ENCODE measurements at places on chromosomes 11 and 22.

GRCh38 chr22:46390652-46391301 lies 55.3 kb downstream of the TRMU start:
- peak; percentile 53 for DNase-seq

GRCh38 chr11:108965306-108966001 lies 300.6 kb downstream of the DDX10 start:
- no peak for DNase-seq

DNA sequence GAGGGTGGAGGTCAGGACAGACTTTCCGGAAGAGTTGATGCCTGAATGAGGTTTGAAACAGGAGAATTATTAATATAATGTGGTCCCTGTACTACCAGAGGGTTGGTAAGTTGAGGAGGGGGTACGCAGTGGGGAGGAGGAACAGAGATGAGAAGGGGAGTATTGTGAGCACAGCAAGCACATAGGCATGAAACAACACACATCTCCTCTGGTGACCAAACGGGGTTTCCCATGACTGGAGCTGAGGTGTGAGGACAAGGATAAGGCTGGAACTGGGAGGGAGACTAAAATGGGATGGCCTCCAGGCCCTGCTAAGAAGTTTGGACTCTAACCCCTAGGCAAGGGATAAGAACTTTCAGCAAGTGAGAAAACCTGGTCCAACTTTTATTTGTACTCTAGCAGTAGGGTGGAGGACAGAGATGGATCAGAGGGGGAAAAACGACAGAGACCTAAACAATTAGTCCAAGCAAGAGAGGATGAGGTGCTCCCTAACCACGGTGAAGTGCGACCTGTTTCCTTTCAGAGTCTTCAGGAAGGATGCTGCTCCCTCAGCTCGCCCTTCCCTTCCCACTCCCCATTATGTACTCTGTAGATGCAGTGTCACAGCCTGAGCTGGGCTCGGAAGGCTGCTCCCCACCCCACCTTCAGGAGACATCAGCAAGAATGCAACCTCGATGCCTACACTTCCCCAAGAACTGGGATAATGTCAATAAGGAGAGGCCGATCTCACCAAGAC lies 59.2 kb downstream of the BTG4 start:
- DNase-seq: no peak

DNA sequence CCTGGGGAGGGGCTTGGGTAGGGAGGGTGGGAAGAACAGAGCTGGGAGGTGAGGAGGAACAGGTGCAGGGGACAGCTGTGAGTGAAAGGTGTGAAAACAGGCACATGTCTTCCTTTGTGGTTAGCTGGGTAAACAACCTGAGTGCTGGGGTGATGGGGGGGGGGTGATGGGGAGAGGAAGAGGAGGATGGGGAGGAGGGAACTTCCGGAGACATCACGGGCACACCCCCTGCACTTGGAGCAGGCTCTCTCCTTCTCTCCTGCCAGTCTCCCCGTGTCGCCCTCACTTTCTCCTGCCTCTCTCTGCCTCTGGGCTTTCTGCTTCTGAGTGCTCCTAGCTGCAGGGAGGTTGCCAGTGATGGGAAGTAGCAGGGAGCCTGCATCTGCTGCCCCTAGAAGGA lies 8.8 kb downstream of the CXCR5 start:
- DNase-seq: no peak

GRCh38 chr11:44351898-44352498 lies 42.1 kb upstream of the ALX4 start:
- no peak for DNase-seq

- no peak for DNase-seq
These were observed 96.2 kb upstream of the SYT13 start for GRCh38 chr11:45382133-45382878.

DNA sequence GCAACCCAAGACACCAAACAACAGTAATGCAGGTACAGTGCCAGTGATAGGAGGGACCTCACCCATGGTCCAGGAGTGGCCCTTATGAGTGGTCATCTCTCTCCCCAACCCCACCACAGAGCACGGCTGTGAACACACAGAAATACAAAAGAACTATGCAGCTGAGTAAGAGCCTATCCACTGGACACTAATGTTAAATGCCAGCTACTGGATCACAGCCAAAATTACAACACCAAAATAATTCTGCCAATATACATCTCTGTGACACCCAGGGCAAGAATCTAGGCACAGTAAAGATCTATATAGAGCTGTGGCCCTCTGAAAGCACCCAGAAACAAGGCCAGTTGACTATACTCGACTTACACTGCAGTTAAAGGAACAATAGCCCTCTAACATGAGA lies 22.8 kb upstream of the GPR83 start:
- no peak for DNase-seq

GRCh38 chr11:62166371-62166770 lies 23.6 kb upstream of the SCGB1D1 start:
- no peak for DNase-seq

DNA sequence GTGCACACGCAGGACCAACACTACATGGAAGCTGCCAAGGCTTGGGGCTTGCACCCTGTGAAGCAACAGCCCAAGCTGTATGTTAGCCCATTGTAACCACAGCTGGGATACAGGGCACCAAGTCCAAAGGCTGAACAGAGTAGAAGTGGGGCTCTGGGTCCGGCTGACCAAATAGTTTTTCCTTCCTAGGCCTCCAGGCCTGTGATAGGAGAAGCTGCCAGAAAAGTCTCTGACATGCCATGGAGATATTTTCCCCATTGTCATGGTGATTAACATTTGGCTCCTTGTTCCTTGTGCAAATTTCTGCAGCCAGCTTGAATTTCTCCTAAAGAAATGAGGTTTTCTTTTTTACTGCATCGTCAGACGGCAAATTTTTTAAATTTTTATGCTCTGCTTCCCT lies 941.2 kb downstream of the FAM181B start:
- no peak for DNase-seq

- peak; percentile 34 for DNase-seq
These were observed 17.9 kb downstream of the LINC01488 start for GRCh38 chr11:69499186-69499917.

GRCh38 chr11:125202362-125202880 lies 37.9 kb downstream of the PKNOX2 start:
- no peak for DNase-seq

DNA sequence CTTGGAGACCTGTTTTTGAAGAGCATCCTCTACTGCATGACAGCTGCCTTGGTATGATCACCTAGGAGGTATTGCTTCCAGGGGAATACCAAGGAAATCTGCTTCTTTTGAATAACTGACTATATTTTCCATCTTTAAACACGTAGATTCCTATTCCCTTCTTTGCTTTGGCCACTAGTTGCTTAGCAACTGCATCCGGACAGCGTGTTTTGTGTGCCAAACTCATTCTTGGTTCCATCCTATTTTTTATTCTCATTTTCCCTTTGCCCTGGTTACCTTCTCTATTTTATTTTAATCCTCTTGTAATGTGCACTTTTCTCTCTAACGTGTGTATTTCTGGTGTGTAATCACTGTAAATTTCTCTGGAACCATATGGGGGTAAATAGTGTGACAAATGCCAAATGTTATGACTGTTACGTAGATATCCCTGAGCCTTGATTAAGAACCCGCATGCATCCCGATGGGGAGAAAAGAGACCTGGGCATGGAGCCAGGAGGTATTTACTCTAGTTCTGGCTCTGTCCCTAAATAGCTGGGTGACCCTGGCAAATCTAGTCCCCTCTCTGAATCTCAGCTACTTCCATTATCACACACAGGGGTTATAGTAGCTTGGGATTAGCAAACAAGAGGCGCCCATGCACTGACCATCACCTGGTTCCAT lies 241.7 kb downstream of the MIAT start:
- no peak for DNase-seq

DNA sequence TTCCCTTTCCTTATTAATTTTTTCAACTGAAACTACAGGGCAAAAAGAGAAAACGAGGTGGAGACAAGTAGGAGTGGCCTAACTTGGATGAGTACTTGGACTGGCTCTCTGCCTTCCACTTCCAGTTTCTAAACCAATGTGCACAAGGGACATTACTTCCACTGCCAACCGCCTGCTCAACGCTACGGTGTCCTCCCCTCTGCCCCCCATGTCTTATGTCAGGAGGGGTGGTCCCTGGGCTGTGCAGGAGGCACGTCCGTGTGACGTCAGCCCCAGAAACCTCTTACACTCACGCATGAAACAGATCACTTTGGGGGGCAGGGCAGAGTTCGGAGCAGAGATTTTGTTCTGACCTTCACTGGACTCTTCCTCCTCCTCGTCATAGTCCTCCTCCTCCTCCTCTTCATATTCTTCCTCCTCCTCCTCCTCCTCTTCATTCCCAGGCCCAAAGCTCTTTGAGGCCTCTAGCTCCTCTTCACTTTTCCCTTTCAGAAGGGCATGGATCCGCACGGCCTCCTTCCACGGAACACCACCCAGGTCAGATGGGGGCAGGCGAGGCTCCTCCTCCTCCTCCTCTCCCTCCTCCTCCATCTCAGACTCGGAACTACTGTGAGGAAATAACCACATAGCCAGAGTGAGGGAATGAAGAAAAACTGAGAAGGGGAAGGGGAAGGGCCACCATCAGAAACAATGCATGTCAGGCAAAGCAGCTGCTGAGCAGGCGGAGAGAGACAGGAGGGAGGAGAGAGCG lies 57.4 kb upstream of the BID start:
- DNase-seq: no peak

- DNase-seq: peak; percentile 66
These were observed 152.7 kb downstream of the ADAMTS15 start for GRCh38 chr11:130601141-130601540.

DNA sequence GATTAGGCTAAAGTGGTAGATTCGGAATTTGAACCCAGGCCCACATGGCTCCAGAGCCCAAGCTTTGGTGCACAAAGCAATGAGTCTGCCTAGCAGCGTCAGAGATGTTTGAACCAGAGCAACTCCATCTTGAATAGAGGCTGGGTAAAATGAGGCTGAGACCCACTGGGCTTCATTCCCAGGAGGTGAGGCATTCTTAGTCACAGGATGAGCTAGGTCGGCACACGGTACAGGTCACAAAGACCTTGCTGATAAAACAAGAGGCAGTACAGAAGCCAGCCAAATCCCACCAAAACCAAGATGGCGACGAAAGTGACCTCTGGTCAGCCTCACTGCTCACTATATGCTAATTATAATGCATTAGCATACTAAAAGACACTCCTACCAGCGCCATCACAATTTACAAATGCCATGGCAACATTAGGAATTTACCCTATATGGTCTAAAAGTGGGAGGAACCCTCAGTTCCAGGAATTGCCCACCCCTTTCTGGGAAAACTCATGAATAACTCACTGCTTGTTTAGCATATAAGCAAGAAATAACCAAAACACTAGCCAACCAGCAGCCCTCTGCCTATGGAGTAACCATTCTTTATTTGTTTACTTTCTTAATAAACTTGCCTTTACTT lies 40.3 kb upstream of the DAGLA start:
- DNase-seq: no peak

- no peak for DNase-seq
These were observed 24.8 kb downstream of the GAB2 start for GRCh38 chr11:78392854-78393253.

DNA sequence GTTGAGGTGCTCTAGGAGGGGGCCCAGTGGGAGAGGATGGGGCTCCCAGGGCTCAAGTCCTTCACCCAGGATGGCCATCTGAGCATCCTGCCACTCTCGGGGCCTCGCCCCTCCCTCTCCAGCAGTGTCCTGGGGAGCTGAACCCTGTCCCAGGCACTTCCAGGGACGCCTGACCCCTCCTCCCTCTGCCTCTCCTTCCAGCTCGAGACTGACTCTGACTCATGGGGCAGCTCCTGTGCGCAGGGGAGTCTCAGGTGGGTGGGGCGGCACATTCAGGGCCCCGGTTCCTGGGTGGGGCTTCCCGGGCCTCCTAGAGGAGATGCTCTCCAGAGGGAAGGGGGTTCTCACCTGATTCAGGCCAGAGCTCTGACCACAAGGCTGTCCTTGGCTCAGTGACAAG lies 77.1 kb upstream of the IGLL5 start:
- no peak for DNase-seq

DNA sequence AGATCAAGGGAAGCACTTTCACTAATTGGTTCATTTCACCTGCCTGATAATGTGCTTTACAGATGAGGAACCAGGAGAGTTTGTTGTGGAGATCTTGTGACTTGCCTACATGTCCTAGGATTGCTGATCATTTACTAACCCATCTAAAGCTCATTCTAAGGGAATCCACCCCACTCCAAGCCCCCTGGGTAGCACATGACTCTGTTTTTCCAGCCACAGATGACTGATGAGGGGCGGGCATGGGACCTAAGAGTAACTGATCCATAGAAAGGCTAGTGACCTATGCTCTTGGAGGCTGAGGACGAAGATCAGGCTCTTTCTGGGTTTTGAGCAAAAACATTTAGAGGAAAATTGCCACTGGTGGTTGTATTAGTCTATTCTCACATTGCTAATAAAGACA lies 378.1 kb downstream of the CADM1 start:
- DNase-seq: no peak

DNA sequence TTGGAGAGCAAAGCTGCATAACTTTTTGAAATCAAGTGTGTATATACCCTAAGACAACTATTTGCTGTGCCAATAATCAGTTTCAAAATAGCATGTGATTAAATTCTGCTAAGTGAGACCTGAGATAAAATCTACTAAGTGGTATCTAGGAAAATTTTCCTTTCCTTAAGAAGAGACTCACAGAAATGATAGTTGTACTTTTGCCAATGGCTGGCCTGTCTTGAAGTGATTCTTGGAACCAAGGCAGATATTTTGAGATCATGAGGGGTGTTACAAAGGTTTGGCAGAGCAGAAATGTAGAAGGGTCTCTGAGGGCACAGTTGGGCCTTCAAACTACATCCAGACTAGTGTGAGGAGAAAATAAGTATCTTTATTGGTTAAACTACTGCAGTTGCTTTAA lies 902.6 kb upstream of the TENM4 start:
- DNase-seq: no peak

DNA sequence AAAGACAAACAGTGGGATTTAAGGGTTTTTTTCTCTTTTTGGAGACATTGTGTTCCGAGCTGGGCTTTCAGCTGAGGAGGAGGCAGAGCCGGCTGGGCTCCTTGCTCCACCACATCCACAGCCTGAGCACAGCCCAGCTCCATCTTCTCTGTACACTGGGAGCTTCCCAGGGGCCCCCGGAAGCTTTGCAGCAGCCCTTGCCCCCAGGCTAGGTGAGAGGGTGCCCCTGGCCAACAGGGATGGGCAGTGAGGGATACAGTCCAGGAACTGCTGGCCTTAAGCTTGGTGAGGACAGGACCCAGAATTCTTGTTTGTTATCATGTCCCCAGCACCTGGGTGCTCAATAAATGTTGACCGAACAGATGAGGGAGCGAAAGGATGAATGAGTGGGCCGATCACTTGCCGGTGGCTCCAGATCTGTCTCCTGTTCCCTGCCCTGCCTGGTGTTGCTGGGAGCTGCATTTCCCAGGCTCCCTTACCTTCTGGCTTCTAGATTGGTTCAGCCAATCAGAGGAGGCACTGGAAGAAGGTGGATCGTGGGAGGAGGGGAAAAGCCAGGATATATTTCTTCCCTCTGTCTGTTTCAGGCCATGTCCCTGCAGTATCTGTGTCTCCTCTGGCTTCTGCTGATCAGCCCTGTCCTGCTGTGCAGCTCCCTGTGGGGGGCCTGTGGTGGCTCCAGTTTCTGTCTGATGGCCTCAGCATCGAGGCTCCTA lies 26.5 kb upstream of the NECTIN1 start:
- no peak for DNase-seq

GRCh38 chr11:131441051-131441810 lies 70.8 kb downstream of the NTM start:
- no peak for DNase-seq
